ENCODE measurements at places on chromosomes 1 and 21.

- no peak for DNase-seq
Observed at GRCh38 chr1:215890438-215890837, 323.3 kb downstream of the KCTD3 start.

DNA sequence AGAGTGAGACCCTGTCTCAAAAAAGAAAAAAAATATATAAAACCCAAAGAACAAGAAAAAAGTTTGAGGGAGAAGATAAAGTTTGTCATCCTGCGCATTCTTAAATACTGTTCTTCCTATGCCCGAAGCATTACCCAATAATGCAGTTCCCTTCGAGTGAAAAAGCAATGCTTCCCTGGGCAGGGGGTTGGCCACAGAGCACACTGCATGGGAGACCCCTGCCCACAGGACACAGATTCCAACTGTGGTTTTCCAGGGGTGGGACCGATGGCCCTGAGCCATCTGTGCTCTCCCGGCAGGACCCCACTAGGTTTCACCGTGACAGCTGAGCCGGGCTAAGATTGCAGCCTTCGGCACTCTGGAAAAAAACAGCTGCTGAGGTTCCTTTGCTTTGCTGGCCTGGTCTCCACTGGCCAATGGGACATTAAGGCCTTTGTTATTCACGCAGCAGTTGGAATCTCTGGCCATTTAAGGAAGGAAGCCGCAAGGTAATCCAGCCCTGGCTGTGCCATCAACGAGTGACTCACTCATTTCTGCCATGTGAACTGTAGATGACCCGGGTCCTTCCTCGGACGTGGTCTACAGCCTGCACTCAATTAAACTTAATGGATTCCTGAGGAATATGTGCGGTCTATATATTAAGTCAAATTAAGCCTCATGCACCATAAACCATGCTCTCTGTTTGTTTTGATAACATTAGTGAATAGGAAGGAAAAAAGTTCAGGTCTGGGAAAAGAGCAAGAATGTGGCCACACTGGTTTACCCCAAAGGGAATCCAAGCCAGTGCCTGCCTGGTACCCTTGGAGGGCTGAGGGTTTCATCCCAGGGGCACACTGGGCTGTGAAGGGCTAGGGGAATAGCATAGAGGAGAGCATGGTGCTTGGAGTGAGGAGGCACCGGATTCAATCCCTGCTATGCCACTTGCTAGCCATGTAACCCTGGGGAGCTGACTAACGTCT is 163.2 kb downstream of the ZBTB18 start:
- no peak for DNase-seq

GRCh38 chr1:227416156-227416830 is 98.0 kb upstream of the CDC42BPA start:
- DNase-seq = no peak

DNA sequence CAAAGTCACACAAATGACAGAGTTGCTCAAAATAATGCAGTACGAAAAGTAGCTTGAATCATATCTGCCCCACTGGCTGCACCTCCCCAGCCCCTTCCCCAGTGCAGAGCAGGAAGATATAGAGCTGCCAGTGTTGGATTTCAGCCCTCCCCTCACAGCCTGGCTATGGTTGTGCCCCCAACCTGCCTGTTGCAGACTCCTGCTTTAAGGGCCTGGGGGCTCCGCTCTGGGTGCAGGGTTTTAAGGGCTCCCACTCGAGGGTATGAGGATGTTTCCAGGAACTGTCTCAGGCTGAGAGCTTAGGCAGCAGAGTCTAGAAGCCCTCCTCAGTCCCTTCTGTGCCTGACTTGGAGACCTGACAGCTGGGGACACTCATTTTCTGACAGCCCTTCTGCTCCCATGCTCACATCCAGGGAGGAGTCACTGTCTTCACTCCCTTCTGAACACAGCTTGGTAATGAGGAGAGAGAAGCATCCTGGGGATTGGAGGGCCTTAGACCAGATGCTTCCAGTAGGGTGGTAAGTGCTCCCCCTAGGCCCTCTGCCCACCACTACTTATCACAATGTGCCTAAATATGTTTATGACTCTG is 4.6 kb downstream of the S100A9 start:
- no peak for DNase-seq

GRCh38 chr1:93999840-94000415 is 90.7 kb upstream of the GCLM start:
- no peak for DNase-seq

DNA sequence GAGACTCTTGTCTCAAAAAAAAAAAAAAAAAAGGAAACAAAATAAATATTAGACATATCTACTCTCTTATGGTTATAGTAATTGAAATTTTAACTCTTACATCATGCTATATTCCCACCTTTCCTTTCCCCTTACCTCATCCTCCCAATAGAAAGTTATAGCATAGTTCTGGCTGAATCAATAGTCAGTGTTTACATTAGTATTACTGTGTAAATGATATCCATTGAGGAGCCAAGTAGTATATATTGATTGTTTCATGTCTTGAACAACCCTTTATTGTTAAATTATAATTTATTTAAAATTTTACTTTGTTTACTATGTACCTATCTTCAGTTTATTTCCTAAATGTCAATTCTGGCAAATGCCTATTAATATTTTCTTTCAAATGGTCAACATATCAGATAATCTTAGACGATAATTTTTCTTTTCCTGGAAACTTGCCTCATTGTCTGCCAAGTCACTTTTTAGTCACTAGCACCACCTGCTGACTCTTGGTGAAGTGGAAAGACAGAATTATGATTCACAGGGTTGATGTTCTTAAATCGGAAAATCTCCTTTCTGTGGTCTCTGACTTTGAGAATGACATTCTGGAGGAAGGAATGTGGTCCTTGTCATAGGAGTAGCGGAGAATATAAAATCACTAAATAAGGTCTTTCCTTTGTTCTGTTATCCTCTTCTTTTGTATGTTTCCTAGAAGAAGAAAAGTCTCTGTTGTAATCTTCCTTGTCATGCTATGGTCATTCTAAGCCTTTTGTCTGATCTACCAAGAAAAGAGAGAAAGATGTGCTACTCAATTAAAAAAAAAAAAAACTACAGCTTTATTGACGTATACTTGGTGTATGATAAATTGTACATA is 8.6 kb downstream of the HJV start:
- DNase-seq = peak; percentile 70

- DNase-seq = no peak
Observed at GRCh38 chr21:36347962-36348328, 27.9 kb downstream of the MORC3 start.

GRCh38 chr21:32597205-32597604 is 11.9 kb upstream of the TCP10L start:
- no peak for DNase-seq

DNA sequence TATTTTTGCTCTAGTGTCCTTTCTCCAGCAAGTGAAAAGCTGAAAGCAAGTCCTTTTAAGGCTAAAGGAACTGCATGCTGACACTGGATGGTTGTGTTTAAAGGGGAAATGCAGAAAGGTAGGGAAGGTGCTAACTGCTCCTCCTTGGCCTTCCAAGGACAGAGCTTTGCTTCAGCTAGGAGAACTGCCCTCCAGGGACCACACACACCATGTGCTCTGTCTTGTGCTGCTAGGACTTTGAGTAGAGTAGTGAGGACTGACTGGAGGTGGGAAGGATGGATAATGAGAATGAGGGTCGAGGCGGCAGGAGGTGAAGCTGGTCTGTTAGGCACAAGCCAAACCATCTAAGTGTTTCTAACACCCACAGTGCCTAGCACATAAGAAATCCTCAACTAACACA is 77.9 kb downstream of the WDR3 start:
- DNase-seq = no peak

- DNase-seq = no peak
Observed at GRCh38 chr21:21816778-21817177, 818.6 kb downstream of the NCAM2 start.

- DNase-seq = no peak
Observed at GRCh38 chr1:46942086-46942485, 810 bp upstream of the CYP4A11 start.

GRCh38 chr1:97506368-97506767 is 414.5 kb downstream of the DPYD start:
- DNase-seq = no peak

- DNase-seq = no peak
Observed at GRCh38 chr1:106536741-106537140, 519.7 kb upstream of the PRMT6 start.

GRCh38 chr1:156795787-156796186 is 20.9 kb downstream of the SH2D2A start:
- DNase-seq = no peak

GRCh38 chr1:145979746-145980456 is 15.4 kb downstream of the POLR3GL start:
- DNase-seq = no peak

GRCh38 chr1:31666263-31666963 is 21.7 kb upstream of the PEF1 start:
- DNase-seq = no peak

- DNase-seq = no peak
Observed at GRCh38 chr1:92653605-92654381, 131.1 kb downstream of the EVI5 start.

GRCh38 chr21:42878678-42878992 is 704 bp downstream of the WDR4 start:
- no peak for DNase-seq

- no peak for DNase-seq
Observed at GRCh38 chr1:18200136-18200717, 92.6 kb downstream of the IGSF21 start.

GRCh38 chr1:2639607-2640521 is 7.0 kb upstream of the MMEL1 start:
- no peak for DNase-seq

DNA sequence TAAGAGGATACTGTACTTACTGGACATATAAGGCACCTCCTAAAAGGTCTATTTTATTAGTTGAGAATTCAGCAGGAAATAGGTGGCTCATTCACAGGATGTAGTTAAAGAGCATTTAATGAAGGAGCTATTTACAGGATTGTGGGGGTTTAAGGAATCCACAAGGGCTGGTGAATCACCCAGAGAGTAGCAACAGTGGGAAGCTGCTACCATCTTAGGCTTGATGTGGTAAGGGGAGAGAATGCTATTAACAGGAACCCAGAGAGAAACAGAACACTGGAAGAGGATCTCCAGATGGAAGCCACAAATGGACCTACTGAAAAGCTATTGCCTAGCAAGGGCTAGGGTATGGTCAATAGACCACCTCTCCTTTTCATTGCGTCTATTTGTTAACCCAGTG is 52.0 kb upstream of the COL11A1 start:
- no peak for DNase-seq

DNA sequence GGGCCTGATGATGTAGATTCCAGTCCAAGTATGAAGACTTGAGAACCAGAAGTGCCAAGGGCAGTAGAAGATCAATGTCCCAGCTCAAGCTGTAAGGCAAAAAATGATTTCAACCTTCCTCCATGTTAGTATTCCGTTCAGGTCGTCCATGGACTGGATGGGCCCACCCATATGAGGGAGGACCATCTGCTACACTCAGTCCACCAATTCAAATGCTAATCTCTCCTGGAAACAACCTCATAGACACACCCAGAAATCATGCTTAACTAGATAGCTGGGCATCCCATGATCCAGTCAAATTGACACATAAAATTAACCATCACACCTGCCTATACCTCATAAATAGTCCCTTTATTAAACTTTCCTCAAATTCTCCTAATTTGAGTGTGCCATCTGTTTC is 73.3 kb upstream of the NFASC start:
- DNase-seq = no peak

DNA sequence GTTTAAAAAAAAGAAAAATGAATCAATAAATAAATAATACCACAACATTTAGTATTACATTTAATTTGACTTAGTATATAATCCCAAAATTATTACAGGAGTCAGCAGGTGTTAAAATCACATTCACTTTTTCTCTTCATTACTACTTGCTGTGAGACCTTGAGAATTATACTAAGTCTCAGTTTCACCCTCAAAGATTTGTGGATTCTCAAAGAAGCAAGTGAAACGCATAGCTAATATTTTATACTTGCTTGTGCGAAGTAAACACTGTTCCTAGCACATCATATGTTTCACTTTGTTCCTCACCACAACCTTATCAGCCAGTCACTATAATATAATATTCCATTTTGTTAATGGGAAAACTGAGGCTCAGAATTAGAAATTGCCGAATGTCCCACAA is 4.0 kb downstream of the CLCA1 start:
- no peak for DNase-seq

DNA sequence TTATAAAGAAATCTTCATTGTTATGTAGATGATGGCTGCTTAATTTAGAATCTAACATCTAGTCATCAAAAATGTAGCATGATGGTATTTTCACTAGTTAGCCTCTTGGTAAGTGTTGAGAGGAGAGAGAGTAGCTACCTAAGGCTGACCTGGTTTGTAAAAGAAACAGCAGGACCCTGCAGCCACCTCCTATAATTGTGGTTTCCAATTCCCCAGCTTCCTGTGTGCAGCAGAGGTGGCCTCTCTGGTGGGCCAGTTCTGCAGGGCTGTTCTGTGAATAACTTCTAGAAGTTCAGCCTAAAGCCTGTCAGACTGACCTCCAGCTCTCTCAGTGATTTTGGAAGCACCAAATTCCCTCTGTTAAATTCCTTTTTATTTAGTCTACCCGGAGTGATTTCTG is 246.4 kb upstream of the LRRC7 start:
- DNase-seq = no peak

GRCh38 chr1:225524570-225524969 is 96.7 kb upstream of the LBR start:
- no peak for DNase-seq

- DNase-seq = peak; percentile 45
Observed at GRCh38 chr1:37764888-37765441, at the start of gene EPHA10. Gene EPHA10, minus strand, starts transcription at chr1:37765120. Its CDS starts 54 bp downstream, at chr1:37765066.

GRCh38 chr1:189429610-189430009 is 1048.1 kb downstream of the BRINP3 start:
- DNase-seq = peak; percentile 18

DNA sequence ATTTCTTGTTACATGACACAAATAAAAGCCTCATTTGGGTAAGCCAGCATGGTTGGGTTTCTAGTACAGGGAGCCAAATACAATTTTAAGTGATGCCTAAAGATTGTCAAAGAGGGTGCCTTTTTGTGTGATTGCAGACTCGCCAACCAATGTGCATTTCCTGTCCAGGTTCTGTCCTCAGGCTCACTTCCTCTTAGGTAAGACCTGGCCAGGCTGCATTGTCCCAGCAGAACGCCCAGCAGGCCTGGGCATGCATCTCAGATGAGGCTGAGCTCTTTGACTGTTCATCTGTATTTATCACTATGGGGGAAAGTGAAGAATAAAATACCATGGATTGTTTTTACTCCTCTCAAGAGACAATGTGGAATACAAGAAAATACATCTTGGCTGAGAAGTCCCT is 49.7 kb downstream of the KCNC4 start:
- DNase-seq = no peak

DNA sequence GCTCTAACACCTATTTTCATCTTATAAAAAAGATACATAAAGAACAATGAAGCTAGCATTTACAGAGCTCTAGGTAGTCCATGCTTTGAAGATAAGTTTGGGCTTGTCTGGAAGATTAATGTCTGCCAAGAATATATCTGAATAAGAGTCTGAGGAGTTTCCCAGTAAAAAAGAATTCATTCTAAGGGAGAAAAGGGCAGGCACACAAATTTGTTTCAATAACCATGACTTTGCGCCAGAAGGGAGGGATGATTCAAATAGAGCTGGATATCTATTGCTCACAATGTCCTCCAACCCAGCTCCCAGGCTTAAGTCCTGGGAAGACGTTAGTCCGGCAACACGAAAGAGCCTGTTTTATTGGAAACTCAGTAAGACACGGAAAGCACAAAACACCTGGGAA is 9.7 kb upstream of the TTLL7 start:
- DNase-seq = no peak
